ENCODE measurements at places on chromosomes 1 and 21.

DNA sequence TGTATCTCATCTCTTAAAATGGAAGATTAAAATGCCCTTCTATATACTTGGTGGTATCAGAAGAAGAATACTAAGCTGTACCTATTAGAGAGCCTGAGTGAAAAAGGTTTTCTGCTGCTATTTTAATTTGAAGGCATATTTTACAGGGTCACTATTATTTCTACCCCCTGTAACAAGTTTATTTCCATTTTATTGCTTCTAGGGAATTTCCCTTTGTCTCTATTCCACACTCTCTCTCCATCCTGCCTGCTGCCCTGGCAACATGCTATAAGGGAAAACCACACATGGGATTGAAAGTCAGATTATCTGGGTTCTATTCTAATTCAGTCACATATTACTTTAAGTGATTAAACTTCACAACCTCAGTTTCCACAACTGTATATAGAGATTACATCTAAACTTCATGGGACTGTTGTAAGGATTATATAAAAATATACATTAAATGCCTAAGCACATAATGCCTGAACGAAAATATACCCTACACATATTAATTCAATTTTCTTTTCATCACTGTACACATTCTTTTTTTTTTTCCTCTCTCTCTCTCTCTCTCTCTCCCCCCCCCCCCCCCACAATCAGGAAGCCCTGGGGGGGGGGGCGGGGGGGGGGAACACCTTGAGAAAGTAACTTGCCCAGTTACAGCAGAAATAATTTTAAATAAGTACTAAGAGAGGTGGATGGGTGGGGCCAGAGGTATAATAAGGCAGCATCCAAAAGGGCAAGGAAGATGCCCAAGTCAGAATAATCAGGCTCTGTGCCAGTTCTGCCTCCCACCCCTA is 51.5 kb downstream of the LUZP1 start:
- no peak for DNase-seq

GRCh38 chr21:25461725-25462124 is 145.6 kb downstream of the MRPL39 start:
- DNase-seq = no peak

DNA sequence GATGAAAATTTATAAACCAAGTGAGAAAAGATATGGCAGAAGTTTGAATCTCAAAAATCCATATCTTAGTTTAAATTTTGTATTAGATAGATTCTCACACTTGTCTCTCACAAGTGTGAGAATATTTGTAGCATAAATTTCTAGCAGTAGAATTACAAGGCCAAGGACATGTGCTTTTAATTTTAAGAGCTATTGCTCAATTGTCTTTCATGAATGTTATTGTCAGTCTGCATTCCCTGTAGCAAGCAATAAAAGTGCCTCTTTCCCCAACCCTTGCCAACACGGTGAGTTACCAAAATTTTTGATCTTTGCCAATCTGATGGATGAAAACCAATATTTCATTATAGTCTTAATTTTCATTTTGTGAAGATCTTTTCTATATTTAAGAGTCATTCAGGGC is 64.0 kb downstream of the CTH start:
- no peak for DNase-seq

DNA sequence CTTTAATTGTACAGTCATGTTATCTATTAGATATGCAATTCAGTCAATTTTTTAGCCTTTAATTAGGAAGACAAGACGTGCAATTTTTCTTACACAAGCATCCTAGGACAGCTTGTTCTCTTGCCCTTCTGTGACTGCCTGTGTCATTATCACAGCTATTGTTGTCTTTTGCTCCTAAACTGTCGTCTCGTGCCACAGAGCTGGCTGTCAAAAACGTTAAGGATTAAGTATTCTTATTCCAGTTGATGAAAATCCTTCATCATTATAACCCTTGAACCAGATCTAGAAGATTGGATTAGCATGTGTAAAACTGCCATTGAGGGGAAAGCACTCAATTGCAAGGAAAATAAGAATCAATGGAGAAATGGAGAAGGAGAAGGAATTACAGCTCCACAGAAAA is 43.8 kb upstream of the AIM2 start:
- DNase-seq = no peak

- no peak for DNase-seq
Measured at GRCh38 chr1:4165686-4166300, 265.7 kb upstream of the C1orf174 start.

DNA sequence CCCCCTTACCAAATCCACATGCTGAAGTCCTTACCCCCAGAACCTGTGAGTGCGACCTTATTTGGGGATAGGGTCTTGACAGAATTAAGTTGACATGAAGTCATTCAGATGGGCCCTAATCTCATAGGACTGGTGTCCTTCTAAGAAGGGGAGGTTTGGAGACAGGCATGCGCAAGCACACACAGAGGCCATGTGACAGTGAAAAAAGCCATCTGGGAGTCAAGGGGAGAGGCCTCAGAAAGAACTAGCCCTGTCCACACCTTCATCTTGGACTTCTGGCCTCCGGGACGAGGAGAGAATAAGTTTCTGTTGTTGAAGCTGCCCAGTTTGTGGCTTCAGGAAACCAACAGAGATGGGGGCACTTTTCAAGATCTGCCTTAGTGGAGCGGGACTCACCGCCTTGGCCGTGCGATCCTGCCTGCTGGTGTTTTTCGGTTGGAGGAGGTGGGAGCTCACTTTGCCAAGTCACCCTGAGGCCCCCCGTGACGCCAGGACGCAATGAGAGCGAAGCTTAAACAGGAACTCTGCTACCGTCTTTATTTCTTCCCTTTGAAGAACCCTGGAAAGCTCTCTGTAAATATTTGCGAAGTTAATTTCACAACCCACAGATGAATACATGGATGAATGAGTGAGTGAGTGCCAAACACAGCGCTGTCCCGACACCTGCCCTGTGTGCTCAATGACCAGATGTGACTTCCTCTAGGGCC is 42.5 kb upstream of the C1orf174 start:
- DNase-seq = no peak

- DNase-seq = no peak
Measured at GRCh38 chr1:241101622-241102021, 255.4 kb downstream of the RGS7 start.

DNA sequence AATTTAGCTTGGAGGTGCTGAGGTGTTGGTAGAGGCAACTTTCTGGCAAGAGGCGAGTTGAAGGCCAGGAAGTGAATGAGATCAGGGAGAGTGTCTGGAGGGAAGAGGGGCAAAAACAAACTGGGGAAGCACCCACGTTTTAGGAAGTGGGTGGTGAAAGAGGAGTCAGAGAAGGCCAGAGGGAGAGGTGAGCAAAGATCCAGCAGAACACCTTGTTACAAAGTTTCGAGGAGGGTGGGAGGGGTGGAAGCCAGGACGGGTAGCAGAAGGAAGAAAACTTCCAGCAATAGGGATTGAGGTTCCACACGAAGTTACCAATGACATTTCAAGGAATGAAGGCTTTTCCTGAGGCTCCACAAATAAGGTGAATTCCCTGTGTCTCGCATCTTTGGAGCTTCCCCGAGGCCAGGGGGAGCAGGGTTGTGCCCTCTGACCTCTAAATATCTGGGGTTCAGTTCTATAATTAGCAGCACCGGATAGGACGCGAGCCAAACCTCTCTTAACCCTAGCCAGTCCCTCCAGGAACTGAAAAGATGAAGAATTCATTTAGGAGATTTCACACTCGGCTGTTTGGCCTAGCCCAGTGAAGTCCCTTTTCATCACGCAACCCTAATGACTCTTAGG is 578 bp upstream of the SESN2 start:
- DNase-seq = no peak

- DNase-seq = peak; percentile 74
Measured at GRCh38 chr1:226674892-226675714, 64.0 kb downstream of the ITPKB start.

GRCh38 chr1:50268049-50268448 is 155.2 kb downstream of the DMRTA2 start:
- no peak for DNase-seq

- no peak for DNase-seq
Measured at GRCh38 chr1:40045182-40045581, 4.7 kb downstream of the CAP1 start.

- no peak for DNase-seq
Measured at GRCh38 chr1:115456441-115456961, 118.5 kb upstream of the NGF start.

- no peak for DNase-seq
Measured at GRCh38 chr1:217647791-217648190, 16.6 kb downstream of the SPATA17 start.

DNA sequence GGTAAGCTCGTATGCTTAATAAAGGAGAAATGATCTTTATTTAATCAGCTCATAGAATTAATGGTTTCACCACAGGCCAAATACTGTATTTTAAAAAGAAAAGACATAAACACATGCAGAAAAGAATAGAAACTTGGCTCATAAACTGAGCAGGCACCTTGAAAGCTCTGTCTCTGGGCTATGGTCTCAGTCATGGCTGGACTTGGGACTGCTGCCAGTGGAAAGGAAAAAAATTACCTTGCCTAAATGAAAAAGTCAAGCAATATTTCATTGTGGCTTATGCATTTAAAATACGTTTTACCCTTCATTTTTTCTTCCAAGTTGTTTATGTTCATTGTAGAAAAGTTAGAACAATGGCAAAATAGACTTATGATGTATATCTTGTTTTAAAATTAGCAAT is 8.0 kb downstream of the LRRC42 start:
- no peak for DNase-seq

DNA sequence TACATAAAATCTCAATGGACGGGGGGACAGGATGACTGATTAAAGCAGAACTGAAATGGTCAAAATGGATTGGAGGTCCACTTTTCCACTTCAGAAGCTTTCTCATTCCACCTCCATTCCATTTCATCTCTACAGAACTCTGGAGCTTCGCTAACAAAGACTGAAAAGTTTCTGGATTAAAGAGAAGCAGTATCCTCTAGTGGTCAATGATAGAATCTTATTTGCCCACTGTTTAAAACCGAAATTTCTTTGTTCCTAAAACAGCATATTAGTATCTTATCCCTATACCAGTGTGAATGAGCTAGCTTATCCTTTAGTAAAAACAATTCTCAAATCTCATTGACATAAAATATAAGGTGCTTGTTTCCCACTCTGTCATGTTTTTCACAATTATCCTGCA is 890.6 kb downstream of the KCNT2 start:
- DNase-seq = no peak

DNA sequence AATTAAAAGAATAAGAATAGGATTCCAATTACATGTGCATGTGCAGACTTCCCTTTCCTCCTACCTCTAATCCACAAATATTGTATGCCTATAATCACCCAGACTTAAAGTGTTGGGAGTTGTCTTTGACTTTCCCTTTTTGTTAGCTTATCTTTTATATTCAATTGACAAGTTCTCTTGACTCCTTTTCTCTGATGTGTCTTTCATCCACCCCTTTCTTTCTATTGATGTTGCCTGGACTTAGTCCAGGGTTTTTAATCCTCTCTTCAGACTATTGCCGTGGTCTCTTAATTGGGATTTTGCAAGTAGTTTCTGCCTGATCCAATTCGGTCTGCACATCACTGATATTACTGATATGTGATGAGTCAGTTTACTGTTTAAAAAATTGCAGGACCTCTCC is 170.9 kb downstream of the LHX8 start:
- DNase-seq = no peak
